ENCODE measurements at places on chromosomes 2 and 18.

DNA sequence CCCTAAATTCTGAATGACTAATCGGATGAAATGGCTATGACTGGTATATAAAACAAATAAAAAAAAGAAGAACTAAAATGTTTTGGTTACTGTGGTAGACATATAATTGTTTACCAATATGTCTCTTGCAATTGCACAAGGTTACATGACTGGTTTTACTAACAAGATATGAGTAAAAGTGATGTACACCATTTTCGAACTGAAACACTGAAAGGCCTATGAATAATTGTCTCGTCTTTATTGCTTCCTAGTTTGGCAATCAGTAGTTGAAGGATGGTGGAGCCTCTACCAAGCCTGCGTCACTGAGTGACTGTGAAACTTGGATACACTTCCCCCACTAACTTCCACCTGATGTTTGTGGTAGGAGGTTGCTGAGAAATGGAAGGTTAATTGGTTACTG, 16.5 kb downstream of the CDH19 start:
- no peak for DNase-seq

DNA sequence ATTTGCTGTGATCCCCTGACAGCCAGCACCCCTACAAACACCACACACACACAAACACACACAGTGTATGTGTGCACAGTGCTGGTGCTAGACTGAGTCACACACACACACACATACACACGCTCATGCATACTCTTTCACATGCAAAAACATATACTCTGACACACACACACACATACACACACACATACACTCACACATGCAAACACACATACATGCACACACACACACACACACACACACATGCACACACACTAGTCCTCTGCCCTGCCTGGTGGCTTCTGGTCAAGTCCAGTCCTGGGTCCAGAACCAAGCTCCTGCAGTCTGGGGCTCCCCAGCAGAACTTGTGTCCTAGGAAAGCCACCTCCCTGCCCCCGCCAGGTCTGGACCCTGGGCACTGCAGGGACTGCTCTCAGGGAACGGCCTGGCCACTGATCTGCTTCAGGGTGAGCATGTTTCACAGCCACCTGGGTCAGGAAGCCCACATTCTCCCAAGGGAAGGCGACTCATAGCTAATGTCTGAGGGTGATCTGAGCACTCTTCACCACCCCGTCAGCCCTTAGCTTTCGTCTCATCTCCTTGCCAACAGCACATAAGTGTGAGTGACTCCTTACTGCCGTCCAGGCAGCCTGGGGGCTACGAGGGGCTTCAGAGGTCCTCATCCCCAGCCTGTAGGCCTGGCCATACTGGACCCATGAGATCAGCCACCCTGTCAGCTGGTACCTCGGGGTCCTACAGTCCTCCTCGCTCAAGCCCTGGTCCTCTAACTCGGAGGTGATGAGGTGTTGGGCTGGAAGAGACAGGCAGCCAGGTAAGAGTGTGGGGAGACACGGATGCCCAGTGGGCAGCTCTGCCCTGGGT, 88.1 kb downstream of the MCFD2 start:
- no peak for DNase-seq

DNA sequence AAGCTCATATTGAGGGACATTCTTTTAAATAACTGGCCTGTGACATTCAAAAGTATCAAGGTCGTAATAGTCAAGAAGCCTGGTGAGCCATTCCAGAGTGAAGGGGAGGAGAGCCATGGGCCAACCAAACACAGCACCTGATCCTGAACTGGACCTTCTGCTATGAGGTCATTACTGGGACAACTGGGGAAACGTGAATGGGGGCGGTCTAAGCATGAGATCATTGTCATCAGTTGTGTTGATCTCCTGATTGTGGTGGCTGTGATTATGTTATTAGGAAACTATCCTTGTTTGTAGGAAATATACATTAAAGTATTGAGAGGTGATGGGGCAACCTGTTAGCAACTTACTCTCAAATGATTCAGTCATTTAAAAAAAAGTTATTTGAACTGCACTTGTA, 79.3 kb downstream of the FBXO15 start:
- no peak for DNase-seq

DNA sequence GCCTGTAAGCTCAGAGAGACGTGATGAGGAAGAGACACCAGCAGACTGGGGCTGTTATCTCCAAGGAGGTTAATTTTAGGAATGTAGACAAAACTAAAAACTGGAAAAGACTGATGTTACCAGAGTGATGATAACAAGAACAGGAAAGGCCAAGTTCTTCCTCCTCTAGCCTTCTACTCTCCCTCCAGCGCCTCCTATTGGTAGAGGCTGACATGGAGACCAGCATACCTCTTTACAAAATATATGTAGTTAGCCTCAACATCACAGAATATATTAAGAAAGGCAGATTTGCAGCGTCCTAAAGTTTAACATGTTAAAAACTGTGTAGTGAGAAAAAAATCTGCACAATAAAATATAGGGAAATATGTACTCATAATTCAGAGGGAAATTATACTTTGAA, 66.0 kb downstream of the TCF4 start:
- DNase-seq, result peak; percentile 10

GRCh38 chr2:3169106-3169870, 208.3 kb downstream of the EIPR1 start:
- DNase-seq, result no peak

- DNase-seq, result no peak
Observed at GRCh38 chr2:1594123-1594372, 150.3 kb downstream of the PXDN start.

DNA sequence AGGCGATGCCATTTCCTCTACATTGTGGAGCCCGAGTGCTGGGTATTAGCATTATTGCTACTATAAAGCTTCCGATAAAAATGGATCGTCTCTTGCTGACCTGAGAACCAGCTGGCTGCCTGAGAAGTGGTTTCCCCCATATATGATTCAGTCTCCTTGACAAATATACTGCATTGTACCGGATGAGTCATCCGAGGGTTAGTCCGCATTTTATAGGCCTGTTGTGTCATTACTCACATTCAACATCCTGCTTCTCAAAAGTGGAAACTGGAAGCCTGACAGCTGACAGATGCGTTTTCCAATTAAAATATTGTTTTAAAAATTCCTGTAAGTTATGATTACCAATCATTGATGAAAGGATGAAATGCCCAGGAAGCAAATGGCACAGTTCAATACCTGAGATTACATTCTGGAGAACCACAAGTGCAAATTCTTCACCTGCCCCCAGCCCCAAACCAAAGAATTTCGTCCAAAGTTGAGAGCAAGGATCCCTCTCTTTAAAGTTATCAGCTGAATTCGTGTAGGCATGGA, 65.7 kb downstream of the SPRED2 start:
- peak; percentile 94 for DNase-seq

GRCh38 chr18:26614374-26614773, 66.0 kb upstream of the KCTD1 start:
- DNase-seq, result no peak

- DNase-seq, result no peak
Observed at GRCh38 chr18:59911600-59911999, 11.8 kb downstream of the PMAIP1 start.

- no peak for DNase-seq
Observed at GRCh38 chr2:2123238-2123637, 207.8 kb downstream of the MYT1L start.

- DNase-seq, result no peak
Observed at GRCh38 chr2:106523976-106524665, 37.0 kb downstream of the CD8B2 start.

GRCh38 chr2:104876606-104877570, 23.0 kb downstream of the POU3F3 start:
- DNase-seq, result no peak

DNA sequence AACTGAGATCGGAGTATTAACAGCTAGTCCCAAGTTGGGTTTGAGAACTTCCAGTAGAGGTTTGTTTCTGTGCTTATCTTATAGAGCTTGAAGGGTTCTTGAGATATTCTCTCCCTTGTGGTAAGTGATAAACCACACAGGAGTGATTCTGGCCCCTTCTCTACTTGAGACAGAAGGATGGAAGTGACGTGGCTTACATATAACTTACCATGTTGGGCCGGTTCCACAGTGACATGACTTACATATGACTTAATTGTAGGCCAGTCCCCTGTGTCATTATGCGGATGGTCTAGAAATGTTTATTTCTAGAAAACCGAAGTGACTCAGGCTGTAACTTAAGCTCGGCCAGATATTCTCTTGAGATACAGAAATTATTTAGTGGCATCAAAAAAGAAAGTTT, 62.7 kb downstream of the TRAPPC12 start:
- DNase-seq, result no peak

- no peak for DNase-seq
Observed at GRCh38 chr2:221529177-221529942, 42.7 kb downstream of the EPHA4 start.

DNA sequence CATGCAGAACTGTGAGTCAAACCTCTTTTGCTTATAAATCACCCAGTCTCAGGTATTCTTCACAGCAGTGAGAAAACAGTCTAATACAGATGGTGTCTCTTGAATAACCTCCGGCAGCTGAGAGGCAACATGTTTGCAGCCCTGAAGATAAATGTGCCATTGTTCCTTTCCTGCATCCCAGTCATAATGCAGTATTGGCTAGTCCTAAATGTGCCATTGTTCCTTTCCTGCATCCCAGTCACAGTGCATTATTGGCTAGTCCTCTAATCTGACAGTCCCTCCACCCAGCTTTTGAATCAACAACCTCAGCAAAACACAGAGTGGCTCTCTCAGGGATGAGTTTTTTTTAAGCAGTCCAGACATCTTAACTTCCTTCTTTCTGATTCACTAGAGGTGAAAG, 550.7 kb downstream of the RIT2 start:
- DNase-seq, result no peak

GRCh38 chr2:217329023-217329431, 469.2 kb upstream of the TNP1 start:
- DNase-seq, result no peak

GRCh38 chr2:144455987-144456386, 63.9 kb downstream of the ZEB2 start:
- DNase-seq, result no peak

DNA sequence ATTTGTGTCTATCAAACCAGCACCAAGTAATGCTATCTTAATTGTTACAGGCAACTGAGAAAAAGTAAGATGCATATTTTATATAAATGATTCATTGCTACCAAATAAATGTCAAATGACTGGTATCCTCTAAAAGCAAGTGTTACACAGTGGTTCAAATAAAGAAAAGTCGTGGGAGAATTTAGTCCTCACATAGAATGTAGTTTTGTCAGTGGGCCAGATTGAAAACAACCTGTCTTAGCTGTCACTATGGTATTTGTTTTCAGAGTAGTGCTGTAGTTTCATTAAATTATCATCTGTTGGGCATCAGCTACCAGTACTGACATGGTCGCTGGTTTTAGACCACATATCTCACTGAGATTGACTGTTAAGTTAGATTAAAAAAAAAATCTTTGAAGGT, 10.2 kb upstream of the EIF2AK3 start:
- DNase-seq, result no peak

- DNase-seq, result no peak
Observed at GRCh38 chr2:229650901-229651300, 63.5 kb downstream of the DNER start.

DNA sequence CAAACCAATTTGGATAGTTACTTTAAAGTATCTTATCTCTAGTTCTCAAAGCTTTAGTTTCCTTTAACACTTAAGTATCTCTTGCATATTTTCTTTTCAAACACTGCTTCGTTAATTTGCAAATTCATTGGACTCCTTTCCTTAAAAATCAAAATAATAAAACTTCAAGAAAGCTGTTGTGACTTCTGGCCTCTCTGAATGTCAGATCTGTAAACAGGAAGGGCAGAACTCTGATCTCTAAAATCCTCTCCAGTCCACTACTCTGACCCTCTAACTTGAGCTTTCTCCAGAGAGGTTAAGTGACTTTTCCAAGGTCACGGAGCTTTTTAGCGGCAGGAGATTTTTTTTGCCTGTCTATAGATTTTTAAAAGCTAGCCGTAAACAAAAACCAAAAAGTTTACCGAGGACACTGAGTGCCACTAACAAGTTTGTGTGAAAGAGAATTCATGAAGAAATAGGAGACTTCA, 155.5 kb downstream of the TGIF1 start:
- peak; percentile 75 for DNase-seq

DNA sequence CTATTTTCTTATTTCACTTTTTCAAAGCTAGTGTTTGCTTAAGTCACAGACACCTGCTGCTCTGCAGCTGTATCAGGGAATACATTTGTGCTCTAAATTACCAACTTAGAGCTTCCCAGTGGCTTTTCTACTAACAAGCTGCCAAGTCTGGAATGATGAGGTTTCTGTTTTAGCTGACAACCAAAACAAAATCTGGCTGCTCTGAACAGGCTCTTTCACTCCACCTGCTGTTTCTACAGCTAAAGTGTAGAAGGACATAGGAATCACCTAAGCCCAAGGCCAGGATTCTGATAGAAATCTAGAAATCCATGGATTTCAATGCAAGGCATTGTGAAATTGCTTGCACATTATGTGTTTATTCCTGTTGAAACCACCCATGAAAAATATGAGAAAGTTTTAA, 201.2 kb downstream of the SUCLG1 start:
- peak; percentile 37 for DNase-seq

DNA sequence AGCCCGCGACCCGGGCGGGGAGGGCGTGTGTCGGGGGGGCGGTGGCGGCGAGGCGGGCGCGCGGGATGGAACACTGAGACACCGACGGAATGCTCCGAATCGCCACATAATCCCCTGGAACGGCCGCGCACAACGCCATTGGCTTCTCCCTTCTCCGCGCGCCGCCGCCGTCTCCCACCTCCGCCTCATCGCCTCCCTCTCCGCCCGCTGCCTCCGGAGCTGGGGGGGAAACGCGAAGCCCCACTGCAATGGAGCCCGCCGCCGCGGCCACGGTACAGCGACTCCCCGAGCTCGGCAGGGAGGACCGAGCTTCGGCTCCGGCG, at the start of gene PHLPP1:
TSS of gene PHLPP1 (plus strand) at position 106 of the 323 bp plus-strand sequence. CDS start at position 249, 143 bp downstream.
- no peak for DNase-seq

DNA sequence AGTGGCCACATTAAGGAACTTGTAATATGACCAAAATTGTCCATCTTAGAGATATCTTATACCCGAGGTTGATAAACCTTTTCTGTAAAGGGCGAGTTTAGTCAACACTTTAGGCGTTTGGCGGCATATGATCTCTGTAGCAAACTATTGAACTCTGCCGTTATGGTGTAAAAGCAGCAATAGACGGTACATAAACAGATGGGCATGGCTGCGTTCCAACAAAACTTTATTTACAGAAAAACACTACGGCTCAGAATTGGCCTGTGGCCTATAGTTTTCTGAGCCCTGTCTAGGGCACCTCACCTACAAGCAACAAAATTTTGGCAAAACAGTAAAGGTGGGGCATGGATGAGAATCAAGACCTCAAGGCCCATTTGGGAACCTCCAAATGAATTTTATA, 121.9 kb upstream of the HAAO start:
- DNase-seq, result no peak

GRCh38 chr2:242011167-242011513, 141.6 kb downstream of the RTP5 start:
- DNase-seq, result no peak

DNA sequence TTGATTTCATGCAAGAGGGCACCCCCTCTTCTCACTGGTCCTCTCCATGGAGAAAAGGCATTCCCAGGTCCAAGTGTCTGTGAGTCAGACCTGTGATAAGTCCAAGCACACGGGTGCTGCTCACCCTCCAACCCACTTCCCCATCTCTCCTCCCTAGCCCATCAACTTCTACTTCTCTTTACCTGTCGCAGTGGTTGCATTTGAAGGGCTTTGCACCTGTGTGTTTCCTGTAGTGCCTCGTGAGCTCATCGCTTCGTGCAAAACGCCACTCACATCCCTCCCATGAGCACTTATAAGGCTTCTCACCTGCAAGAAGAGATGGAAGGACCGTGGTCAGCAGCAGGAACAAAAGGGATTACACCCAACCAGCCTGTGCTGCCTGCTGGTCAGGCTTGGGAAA, 77.5 kb downstream of the KLF7 start:
- DNase-seq, result no peak

- no peak for DNase-seq
Observed at GRCh38 chr2:69491864-69492263, 54.6 kb upstream of the NFU1 start.
